ENCODE measurements at places on chromosomes 3 and 15.

DNA sequence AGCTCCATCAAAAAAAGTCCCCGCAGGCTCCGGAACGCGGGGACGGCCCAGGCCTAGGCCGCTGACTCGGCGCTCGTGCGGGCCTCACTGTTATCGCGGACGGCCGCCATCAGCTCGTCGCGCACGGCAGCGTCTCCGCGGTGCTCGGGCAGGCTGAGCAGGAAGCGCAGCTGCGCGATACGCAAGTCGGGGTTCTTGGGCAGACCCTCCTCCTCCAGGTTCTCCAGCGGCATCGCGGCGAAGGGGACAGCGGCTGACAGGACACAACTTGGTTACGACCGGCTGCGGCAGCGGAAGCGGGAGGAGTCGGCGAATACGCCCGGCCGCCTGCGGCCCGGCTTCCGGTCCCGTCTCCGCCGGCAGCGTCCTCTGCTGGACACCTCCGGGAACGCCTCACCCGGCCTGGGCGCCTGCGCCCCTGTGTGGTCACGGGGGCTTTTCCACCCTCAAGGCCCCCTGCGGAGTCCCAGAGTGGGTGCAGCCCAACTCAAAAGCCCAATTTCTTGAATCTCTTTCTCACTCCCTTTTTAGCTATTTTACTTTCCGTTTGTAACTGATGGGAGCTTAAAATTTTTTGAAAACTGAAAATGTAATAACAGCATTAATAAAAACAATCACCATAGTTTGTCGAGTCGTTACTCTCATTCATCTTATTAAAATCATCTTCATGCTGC is at the start of gene PSMD6:
PSMD6 (minus strand) TSS at position 308 of the 674 bp plus-strand sequence; CDS start at position 233, 75 bp downstream.
- DNase-seq: peak; percentile 36

DNA sequence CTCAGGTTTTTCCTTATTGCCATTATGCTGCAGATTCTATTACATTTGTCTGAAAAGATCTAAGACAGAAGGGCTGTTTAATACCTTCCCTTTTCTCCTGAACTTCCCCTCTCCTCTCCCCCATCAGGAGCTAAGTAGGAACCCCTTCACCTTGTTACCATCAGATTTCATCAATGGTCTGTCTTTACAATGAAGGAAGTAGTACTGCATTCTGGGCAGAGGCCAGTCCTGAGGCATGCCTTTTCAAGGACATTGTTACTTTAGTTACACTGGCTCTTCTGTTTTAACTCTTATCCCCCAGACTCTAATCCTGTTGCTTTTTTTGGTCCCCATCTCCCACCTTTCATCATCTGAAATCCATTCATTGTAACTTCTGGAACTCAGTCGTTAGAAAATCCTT is 8.1 kb downstream of the CTNNB1 start:
- no peak for DNase-seq

DNA sequence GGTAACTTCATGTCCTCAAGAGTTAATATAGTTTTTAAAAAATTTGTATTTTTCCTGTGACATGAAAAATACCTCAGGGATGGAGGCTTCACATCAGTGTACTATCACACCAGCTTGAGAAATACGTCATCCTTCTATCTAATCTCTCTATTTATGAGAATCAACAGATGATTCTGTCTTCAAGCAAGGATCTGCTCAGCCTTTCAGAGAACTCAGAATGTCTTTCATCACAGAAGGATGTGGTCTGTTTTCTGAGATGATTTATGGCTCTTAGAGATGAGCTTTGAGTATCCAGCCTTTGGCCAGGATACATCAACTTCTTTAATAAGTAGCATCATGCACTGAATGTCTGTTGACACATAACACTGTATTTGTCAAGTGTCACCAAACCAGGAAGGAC is 193.9 kb downstream of the DTWD1 start:
- no peak for DNase-seq

DNA sequence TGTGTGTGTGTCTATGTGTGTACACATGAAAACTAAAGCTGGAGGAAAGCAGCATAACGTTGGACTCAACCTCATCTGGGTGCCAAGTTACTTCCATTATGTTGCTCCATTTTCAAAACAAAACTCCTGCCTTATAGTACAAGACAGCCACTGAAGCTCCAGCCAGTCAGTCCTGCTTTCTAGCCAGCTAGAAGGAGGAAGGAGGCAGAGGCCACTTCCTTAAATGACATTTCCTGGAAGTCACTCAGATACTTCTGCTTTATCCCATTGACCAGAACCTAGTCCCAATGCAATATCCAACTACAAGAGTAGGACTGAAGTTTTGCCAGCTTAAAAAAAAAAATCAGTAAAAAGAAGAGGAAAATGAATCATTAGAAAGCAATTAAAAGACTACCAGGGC is 31.7 kb downstream of the CADPS start:
- DNase-seq: no peak

DNA sequence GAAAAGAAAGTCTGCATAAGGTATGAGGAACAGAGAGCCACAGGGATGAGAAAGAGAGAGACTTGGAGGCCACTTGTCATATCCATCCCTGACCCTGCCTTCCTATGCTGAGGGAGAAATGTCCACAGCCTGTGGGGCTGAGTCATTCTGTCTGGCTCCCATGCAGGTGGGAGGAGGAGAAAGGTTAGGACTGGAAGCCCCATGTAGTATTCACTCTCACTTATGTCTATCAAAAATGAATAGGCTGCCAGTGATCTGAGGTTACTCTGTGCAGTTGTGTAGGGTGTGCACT is 71.3 kb downstream of the RAB11A start:
- DNase-seq: no peak

DNA sequence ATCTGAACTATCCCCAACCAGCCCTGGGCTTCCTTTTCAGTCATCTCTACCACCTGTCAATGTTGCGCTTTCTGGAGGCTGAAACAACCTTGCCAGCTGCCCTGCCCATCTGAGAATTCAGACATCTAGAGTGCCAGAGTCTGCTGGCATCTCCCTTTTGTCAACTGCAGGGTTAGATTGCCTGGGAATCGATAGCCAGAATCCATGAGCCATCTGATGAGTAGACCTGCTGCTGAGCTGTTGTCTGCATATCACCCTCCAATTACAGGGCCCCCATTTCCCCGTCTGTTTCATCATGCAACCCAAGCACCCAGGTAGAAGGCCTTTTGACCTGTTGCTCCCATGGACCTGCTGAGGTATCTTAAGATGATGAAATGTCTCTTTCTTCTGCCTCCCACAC is 280.1 kb downstream of the EPHB1 start:
- DNase-seq: no peak

DNA sequence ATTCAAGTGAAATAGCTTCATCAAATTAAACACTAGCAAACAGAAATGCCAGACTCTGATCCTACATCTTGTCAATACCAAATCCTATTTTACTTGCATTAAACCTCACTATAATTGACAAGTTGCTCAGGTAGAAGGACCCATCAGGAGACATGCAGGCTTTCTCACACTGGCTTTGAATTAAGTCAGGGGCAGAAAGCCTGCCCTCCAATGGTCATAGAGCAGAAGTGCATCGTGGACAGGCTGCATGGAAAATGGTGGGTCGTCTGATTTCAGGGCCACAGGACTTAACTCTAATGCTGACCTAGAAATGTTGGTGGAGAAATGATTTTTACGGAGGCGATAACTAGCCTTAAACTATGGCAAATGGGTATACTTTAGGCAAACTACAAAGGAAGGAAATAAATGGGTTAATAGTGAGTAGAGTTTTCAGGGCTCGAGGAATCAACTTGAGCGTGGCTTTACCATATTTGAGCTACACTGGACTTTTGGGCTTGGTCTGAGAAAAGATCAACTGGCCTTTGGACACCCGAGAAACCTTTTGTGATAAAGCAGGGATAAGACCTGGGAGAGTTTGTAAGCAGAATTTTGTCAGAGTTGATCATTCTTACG is 283.9 kb downstream of the GRM7 start:
- DNase-seq: no peak

- DNase-seq: no peak
These were observed 132.6 kb upstream of the MEF2A start for GRCh38 chr15:99433026-99433756.

DNA sequence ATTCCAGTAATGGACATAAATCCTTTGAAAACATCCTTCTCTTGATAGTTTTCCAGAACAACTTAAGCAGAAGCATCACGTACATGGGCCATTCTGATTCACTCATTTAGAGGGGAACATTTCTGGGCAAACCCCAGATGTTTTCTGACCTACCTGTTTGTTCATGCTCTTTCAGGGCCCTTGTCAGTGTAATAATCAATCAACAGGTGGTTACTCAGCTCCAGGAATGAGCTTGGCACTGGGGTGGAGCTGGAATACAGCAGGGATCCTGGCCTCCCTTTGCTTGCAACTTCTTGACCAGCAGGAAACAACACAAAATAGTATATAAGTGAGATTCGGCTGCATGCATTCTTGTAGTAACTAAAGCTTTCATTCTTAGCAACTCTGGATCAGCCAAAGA is 9.2 kb upstream of the UBE2E1 start:
- DNase-seq: no peak

- DNase-seq: no peak
These were observed 604 bp upstream of the TJP1 start for GRCh38 chr15:29822684-29823459.

GRCh38 chr15:88900309-88900981 is 5.1 kb upstream of the HAPLN3 start:
- no peak for DNase-seq

DNA sequence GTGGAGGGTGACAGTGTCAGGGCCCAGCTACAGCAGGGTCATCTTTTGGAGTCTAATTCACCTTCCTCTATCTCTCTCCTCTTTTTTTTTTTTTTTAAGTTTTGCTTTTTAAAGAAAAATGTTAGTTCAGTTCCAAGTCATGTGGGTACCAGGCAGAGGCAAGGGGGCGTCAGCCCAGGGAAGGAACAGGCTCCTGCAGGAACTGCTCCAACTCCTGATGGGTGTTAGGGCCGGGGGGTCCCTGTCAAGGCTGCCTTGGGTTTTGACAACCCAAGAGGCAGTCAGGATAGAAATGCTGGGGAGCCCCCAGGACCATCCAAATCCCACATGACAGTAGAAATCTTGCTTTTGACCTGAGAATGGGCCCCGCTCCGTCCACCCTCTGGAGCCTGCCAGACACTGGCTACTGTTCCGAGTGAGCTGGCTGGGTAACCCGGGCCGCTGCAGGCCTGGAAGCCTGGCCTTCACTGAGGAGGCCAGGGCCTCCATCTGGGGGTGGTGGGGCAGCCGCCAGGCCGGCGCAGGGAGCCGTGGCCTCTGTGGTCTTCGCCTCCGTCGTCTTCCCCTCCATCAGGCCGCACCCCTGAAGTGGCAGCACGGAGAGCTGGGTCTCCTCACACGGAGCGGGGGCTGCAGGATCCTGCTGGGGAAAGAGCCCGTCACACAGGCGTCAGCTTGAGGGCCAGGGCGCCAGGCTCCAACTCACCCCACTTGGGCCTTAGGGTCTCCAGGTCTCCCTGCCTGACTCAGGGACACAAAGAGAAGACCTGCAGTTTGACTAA is 24.2 kb downstream of the RNU5B-1 start:
- no peak for DNase-seq

- DNase-seq: no peak
These were observed 198.9 kb upstream of the LPP start for GRCh38 chr3:187954873-187955586.

All from esophagus squamous epithelium (tissue), 5 donors.